AG09319 (cell line): ENCODE measurements at places on chromosomes 7 and 10.

GRCh38 chr10:44924261-44925040 lies 13.3 kb downstream of the TMEM72 start:
- no peak for DNase-seq

- no peak for DNase-seq
These were observed 48.1 kb upstream of the EBF3 start for GRCh38 chr10:130012129-130012528.

DNA sequence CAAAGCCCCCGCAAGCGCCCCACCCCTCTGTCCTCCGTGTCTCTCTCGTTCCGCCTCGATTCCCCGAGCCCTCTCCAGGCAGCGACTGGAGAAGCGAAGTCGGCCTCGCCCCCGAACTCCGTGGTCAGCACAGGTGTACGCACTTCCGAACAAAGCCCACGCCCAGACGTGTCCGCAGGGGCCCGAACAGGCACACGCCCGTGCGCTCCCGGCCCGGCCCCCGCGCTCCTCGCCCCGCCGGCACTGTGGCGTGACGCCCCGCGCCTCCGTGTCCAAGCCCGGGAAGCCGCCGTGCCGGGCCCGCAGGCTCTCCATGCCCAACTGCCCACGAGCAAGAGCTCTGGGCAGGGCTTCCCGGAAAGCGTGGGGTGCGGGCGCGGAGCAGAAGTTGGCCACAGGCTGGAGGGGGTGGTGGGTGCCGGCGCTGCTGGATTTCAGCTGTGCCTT lies 662 bp downstream of the NRCAM start:
- DNase-seq: no peak

DNA sequence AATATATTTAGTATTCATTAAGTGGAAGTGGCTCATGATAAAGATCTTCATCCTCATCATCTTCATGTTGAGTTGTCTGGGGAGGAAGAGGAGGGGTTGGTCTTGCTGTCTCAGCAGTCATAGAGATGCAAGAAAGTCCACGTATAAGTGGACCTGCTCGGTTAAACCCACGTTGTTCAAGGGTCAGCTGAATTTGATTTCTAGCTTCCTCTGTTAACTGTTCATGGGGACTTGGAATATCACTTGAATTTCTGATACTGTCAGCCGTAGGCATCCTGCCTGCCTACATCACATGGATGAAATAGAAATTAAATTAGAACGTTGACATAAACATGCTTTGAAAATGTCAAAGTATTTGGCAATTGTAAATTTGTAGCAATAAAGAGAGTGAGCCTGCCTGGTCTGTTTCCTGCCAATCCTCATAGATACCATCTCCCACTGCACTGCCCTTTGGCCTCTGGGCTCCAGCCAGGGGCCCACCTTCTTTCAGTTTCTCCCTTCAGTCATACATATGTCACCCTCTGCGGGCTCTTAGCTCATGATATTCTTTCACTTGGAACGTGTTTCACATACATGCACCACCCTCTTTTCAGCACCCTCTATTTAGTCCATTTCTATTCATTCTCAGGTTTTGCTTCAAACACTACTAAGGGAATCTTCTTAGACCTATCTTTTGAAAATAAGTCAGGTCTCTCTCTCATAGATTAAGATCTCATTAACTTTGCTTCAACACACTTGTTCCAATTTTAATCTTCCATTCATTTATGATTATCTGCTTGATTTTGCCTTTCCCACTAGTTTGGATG lies 376.3 kb downstream of the IPMK start:
- no peak for DNase-seq

DNA sequence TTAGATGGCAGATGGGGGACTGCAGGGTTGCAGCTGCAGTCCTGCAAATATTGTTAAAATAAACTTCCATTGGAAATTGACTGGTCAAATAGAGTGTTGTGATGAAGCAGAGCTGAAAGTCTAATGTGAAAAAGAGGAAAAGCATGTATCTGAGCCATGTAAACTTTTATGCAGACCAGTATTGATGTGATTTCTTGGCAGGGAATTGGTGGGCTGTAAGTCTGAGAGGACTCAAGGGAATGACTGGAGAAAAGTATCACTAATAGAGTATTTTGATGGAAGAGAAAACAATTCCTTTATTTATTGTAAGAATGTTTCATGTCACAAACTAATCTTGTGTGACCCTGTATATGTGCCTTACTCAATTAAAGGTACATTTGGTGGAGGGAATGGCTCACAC lies 155.5 kb downstream of the PPP1R9A start:
- no peak for DNase-seq

- no peak for DNase-seq
These were observed 116.1 kb upstream of the PCBD1 start for GRCh38 chr10:71004176-71005075.

DNA sequence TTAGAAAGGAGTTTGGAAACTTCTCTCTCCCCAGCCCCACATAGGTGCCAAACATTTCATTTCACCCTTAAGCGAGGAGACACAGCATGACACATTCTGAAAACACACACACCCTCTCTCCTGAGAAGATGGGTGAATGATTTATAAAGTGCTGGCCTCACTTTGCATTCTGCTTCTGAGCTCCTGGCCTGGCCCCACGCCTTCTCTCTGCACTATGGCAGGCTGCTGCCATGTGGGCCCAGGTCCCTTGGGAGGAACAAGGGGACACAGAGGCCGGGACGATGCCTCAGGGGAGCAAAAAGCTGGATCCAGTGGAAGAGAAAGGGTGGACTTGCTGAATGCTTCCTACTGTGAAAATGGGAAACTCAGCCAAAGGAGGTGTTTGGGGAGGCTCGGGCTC lies 56.0 kb downstream of the CPXM2 start:
- no peak for DNase-seq
